Omental fat pad (tissue), 4 donors: ENCODE measurements at places on chromosomes 2 and 18.

DNA sequence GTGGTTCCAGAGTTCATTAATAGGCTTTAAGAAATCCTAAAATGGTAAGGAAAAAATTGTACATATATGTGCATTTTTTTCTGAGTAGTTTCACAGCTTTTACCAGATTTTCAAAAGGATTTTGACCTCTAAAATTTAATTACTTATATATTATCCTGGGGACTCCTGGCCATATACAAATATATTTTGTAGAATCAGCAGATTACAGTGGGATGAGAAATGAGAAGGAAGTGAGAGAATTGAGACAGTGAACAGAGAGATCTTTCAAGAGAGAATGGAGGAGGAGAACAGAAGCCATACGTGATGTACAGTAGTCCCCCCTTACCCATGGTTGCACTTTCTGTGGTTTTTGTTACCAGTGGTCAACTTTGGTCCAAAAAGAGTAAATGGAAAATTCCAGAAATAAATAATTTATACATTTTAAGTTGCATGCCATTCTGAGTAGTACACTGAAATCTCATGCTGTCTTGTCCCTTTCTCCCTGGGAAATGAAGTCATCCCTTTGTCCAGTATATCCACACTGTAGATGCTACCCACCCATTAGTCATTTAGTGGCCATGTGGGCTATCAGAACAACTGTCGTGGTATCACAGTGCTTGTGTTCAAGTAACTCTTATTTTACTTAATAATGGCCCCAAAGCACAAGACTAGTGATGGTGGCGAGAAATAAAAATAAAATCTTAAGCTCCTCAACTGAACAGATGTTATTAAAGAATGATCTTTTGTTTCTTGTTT, 130.4 kb upstream of the MYO3B start:
- DNase-seq, result no peak

DNA sequence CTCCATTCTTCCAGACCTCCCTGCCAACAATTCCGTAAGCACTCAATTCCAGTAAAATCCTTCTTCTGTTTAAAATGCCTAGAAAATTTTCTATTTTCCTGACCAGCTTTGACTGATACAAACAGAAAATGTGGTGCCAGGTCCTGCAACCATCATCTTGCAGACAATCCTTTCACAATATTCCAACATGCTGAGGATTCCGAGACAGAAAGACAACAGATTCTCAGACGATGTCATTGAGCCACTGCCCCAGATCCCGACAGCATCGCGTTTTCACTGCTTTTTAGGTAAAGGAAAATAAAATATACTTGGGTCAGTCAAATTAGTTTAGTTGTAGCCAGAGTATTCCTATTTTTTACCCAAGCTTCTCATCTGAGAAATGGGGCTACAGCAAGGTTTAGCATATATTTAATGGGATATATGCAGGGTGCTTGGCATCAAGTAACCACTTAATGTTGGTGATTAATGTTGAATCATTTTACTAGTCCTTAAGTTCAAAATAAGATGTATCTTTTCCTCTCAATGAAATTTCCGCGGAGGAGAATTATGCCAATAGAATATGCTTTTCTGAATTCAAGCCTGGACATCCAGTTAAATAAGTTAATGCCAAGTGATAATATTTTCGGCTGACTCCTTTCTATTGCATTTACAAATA, 866.6 kb downstream of the SLC4A3 start:
- DNase-seq, result no peak

GRCh38 chr2:42141687-42142546, 27.2 kb upstream of the EML4 start:
- DNase-seq, result no peak

GRCh38 chr2:38261569-38262068, 115.5 kb downstream of the ATL2 start:
- DNase-seq, result no peak

DNA sequence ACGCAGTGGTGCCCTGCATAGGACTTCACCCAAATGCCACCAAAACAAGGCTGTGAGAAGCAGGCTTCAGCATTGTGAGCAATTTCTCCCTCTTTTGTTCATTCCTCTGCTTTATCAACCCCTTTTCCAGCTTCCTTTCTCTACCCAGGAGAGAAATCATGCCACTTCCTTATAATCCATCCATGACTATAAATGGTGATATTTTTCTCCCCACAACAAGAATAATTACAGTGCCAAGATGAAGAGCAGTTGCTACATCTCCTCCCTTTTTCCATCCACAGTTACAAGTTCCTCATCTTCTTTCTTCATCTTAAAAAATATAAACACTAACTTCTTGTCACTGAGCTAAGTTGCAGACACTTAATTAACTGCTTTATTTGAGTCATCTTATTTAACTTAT, 167.2 kb downstream of the ANTXR1 start:
- DNase-seq, result no peak

- no peak for DNase-seq
Observed at GRCh38 chr18:69787825-69788547, 159.7 kb downstream of the CD226 start.

DNA sequence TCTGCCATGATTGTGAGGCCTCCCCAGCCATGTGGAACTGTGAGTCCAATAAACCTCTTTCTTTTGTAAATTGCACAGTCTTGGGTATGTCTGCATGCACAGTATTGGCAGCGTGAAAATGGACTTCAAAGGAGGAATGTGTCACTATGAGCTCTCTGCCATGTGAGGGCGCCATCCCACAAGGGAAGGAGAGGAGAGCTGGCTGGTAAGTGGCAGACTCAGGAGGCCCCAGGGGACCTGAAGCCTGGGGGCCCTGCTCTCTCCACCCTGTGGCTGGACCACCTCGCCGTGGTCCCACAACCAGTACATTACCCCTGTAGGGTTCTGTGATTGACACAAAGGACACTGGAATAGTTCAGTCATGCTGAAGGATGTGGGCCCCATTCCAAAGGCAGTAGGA, 122.1 kb downstream of the RPIA start:
- DNase-seq, result no peak

GRCh38 chr2:25309402-25309801, 32.3 kb downstream of the DNMT3A start:
- no peak for DNase-seq

DNA sequence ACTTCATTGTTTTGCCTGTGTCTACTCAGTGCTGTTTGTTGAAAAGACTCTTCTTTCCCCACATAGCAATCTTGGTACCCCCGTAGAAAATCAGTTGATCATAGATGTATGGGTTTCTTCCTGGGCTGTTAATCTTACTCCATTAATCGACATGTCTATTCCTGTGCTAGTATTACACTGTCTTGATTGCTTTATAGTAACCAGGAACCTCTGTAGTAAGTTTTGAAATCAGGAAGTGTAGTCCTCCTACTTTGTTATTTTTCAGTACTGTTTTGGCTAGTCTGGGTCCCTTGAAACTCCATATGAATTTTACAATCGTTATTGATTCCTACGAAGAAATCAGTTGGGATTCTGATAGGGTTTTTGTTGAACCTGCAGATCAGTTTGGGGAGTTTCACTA, 78.8 kb upstream of the FAM136A start:
- no peak for DNase-seq

GRCh38 chr2:62099050-62099449, 96.9 kb upstream of the B3GNT2 start:
- no peak for DNase-seq

GRCh38 chr2:202056611-202057010, 16.4 kb upstream of the KIAA2012 start:
- DNase-seq, result no peak
